ENCODE measurements at places on chromosomes 6 and 20. TPM values are rescaled to one million over a fixed set of nuclear protein-coding genes. Genes with fewer than 3 reads are reported as not detected.

Gene SNAP91
- total RNA-seq: under 0.01 TPM

Gene ADGRB3
- total RNA-seq: not detected

Gene KIF6
- total RNA-seq: not detected

Gene SH3BGRL2
- total RNA-seq: 26.3 TPM

Gene JPH2
- total RNA-seq: not detected

Gene ACSS1
- 22.0 TPM for total RNA-seq

Gene MOG
- not detected for total RNA-seq

Gene LAMP5
- total RNA-seq: 0.14 TPM

DNA sequence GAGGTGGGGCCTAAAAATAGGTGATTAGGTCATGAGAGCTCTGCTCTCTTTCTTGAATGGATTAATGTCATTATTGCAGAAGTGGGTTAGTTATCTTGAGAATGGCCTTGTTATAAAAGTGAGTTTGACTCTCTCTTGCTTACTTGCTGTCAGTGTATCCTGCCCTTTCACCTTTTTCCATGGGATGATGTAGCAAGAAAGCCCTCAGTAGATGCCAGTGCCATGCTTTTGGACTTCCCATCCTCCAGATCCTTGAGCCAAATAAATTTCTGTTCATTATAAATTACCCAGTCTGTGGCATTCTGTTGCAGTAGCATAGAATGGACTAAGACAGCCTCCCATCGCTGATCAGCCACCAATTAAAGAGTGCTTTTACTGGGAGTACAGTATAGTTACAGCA lies 40.1 kb downstream of the UTRN start:
- DNase-seq: no peak

DNA sequence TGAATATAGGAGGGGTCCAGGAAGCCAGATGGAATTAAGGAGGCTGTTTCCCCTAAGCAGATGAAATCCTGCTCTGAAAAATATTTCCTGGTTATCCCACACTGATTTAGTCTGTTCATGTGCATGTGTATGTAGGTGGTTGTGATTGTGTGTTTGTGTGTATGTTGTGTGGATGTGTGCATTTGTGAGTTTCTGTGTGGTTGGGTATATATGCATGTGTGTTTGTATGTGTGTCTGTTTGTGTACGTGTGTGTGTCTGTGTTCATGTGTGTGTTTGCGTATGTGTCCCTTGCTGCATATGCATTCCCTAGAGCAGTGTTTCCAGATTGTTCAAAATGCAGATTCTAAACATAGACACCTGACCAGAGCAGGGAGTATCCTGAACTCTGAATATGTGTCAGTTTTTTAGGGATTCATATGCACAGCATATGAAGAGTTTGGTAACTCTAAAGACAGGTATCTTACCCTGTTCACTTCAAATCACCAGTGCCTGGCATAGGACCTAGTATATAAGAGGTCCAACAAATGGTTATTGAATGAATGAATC lies 239.8 kb downstream of the MAFB start:
- no peak for DNase-seq

GRCh38 chr6:168371981-168372711 lies 52.6 kb upstream of the DACT2 start:
- no peak for DNase-seq

DNA sequence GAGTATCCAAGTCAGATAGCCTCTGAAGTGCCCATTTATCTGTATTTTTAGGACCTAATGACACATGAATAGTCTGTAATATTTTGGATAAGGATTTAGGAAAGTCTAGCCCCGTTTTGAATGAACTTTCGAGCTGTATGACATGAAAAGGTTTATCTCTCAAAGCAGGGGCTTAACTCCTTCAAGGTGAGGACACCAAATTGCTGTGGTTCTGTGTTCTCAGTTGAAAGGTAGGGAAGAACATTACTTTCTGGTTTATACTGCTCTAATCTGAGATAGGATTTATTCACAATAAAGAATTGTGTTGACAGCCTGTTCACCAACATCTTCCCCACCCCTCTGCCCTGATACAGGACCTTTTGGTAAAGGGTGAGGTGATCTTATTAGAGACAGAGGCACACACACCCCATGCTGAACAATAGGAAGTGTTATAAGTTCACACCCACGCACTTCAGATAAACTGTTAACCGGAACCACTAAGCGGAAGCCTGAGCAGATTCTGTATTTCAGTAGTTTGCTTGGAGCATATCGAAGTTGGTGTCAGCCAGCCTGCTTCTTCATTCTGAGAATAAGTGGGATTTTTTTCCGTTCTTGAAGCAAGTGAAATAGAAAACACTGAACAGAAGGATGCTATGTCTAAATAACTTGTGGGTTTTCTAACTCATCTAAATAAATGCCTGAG lies 223.3 kb downstream of the TMEM242 start:
- DNase-seq: peak; percentile 35

- DNase-seq: peak; percentile 15
These were observed 55.2 kb upstream of the ADGRF1 start for GRCh38 chr6:47097092-47097945.

- no peak for DNase-seq
These were observed 74.2 kb downstream of the ATXN1 start for GRCh38 chr6:16687045-16687444.

DNA sequence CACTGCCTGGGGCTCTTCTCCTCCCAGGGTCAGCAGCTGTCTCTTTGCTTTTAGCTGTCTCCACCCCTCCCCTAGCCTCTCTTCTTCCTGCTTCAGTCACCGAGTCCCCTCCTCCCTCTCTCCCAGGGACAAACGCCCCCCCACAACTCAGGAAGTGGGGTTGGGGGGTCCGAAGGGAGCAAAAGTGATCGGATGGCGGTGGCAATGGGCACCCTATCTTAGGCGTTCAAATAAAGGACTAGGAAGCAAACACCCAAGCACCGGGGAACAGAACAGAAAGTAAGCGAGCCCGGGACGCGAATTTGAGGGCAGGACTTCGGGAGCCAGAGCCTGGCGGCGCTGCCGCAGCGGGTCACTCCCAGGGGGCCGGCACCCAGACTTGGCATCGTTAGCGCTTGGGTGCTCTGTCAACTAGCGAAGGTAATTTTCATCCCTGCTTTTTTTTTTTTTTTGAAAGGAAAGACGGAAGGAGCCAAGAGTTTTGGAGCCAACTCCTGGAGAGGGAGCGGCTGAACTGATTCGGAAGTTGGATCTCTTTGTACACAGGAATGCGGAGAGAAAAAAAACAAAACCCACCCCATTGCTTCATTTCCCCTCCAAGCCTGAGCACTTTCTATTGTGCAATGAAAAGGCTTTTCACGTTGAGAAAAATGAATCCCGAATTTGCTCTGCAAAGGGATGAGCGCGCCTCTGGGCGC lies 815 bp upstream of the ITPR3 start:
- no peak for DNase-seq

DNA sequence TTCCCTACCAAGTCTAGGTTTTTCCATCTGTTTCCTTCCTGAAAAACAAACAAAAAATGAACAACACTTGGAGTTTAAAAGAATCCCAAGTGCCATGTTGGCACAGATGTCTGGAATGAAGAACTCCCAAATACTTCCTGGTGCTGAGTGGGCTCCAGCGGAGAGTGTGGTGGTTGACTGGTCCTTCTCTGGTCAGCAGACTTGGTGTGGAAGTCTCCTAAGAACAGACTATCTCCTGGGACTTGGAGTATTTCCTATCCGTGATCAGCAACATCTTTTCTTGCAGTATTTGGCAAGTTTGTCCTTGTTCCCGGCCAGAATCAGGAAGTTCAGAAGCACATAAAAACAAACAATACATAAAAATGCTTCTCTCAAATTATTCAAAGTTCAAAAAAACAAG lies 154.1 kb downstream of the MTFR2 start:
- peak; percentile 40 for DNase-seq

- DNase-seq: no peak
These were observed 312.2 kb downstream of the ADGRG6 start for GRCh38 chr6:142613981-142614380.

DNA sequence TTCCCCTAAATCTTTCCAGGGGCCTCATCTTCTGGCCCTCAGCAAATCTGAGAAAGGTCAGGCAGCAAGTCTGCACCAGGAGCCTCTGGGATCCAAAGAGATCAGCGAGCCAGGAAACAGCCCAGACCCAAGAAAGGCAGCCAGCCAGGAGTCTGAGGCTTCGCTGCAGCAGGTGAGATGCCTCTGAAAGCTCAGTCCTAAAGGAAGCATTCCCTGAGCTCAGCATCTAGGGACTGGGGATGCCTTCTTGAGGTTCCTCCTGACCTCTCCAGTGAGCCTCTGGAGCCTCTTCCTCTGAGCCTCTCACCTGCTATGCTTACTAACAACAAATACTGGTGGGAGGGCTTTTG lies 118.8 kb upstream of the MAFB start:
- no peak for DNase-seq

GRCh38 chr6:41222045-41222444 lies 6.1 kb upstream of the TREML4 start:
- DNase-seq: no peak

GRCh38 chr6:40148882-40149573 lies 214.8 kb upstream of the MOCS1 start:
- no peak for DNase-seq

DNA sequence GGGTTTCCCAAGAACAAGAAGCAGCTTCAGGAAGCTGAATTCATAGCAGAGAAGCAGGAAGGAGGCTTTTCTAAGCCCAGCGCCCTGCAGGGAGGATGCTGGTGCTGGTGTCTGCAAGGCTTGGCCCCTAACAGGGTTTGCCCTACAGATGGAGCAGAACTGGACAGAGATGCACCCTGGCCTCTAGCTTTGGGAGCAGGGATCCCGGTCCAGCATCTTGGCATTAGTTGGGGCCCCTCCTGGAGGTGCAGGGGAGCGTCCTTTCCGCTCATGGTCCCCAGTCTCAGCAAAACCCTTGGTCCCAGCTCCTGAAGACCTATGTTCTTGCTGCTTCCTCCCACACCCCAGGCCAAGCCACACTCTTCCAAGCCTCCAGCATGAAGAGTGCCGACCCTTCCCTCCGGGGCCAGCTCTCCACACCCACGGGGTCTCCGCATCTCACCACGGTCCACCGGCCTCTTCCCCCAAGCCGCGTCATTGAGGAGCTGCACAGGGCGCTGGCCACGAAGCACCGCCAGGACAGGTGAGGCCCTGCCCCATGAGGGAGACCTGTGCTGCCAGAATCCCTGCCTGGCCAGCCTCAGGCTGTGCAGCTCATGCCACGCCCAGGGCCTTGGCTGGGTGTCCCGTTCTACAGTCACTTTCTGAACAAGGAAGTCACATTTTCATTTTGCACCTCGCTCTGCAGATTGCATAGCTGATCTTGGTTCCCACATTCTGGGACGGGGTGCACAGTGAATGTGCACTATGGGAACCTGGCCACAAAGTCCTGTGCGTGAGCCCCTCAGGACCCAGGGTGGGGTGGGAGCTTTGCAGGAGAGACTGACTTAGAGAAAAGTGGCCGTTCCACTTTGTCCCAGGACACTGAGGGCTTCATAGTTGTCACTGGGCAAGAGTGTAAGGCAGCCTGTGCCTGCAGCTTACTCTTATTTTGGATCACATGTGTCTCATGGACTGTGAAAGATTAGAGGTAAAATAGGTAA lies 160.2 kb downstream of the SYCP2 start:
- no peak for DNase-seq

DNA sequence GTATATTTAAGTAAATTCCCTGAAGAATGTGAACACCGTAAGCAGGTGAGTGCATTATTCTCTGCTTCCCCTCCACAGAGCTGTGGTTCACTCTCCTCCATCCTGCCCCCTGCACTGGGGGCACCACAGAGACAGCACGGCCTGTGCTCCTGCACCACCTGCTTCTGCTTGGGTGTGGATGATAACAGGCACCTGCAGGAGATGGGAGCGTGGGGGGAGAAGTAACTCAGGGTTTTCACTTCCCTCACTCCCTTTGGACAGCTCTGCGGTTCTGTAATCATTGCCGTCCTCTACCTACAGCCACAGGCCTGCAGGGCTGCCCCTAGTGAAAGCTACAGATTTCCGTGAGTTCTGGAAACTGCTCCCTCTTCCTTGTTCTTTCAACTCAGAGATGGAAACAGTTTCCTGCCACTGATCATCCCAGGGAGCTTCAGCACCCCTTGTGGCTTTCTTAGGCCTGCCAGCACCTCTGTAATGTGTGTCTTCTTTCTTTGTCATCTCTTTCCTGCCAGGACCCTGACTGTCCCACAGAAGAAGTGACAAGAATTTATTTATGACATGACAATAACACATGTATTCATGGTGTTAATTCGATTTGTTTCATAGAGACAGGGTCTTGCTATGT lies 21.3 kb upstream of the MICB start:
- DNase-seq: no peak

DNA sequence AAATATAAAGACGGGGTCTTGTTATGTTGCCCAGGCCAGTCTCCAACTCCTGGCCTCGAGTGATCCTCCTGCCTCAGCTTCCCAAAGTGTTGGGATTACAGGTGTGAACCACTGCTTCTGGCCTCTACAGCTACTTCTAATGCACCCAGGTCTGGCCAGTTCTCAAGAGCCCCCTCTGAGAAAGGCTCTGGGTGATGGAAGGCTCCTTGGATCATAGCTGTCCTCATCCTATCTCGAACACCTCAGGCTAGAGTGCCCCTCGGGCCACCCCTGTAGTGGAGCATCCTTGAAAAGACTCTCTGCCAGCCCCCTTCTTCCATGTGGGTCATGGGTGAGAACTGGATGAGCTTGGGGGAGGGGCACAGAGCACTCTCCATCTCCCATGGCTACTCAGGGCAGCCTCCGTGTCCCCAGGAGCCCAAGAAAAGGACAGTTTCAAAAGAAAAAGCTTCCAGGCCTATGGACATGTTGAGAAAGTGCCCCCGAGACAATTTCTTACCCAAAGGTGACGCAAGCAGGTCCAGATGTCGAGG lies 714 bp upstream of the MYLK2 start:
- DNase-seq: no peak

- DNase-seq: no peak
These were observed 120.3 kb downstream of the KCNQ5 start for GRCh38 chr6:72742001-72742673.

DNA sequence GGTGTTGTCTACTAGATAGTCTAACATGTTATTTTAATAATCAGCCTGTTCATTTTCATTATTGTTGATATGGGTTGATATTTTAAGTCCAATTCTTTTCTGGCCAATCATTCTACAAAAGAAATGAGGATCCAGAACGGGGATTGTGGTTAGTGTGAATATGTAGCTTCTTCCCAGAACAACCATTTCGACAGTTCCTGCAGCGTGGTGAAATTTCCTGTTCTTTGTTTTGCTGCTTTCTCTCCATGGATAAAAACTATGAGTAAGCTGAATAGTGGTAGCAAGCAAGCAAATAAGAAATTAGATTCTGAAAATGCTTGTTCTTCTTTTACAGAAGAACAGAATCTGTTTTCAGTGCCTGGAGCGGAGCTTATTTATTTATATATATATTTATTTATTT lies 65.5 kb upstream of the F13A1 start:
- no peak for DNase-seq

GRCh38 chr6:5995949-5996713 lies 10.6 kb downstream of the NRN1 start:
- DNase-seq: no peak

DNA sequence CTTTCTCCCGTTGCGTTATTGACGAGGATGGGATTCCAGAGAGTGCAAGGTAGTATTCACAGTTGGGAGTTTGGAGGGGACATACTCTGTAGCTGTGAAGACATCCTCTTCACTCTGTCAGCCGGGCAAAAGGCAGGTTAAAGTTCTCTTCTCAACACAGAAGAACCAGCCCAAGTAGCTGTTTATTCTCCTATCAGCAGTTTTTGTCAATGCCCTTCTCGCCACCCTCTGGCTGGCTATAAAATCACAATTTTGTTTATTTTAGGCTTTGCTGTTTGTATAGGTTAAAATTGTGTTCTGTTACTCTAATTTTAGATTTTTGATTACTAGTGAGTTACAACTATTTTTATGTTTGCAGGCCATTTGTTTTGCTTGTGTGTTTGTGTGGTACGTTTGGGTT lies 37.9 kb upstream of the MAS1 start:
- DNase-seq: no peak

All from pulmonary artery endothelial cell (primary cell).